Astrocyte of the spinal cord (primary cell): ENCODE measurements at places on chromosomes 2 and 18.

DNA sequence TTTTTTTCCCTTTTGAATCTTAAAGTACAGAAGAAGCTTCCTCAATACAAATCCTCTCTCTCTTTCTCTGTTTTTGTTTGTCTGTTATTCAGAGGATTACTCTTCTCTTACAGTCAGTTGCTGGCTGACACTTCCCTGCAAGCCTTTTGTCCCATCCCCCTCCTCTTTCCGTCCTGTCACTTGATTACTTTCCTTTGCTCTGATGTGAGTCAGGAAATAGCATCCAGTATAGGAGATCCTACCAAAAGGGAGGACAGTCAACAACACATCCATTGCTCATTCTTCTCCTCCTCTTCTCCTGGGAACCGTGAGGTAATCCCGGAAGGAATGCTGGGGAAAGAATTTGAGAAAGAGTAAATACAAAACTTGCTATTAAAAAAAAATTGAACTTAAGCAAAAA lies 79.3 kb upstream of the SCN7A start:
- DNase-seq = peak; percentile 22

GRCh38 chr2:44974064-44974715 lies 32.7 kb downstream of the SIX3 start:
- no peak for DNase-seq

- no peak for DNase-seq
Measured at GRCh38 chr2:232772531-232772930, 3.8 kb downstream of the KCNJ13 start.

DNA sequence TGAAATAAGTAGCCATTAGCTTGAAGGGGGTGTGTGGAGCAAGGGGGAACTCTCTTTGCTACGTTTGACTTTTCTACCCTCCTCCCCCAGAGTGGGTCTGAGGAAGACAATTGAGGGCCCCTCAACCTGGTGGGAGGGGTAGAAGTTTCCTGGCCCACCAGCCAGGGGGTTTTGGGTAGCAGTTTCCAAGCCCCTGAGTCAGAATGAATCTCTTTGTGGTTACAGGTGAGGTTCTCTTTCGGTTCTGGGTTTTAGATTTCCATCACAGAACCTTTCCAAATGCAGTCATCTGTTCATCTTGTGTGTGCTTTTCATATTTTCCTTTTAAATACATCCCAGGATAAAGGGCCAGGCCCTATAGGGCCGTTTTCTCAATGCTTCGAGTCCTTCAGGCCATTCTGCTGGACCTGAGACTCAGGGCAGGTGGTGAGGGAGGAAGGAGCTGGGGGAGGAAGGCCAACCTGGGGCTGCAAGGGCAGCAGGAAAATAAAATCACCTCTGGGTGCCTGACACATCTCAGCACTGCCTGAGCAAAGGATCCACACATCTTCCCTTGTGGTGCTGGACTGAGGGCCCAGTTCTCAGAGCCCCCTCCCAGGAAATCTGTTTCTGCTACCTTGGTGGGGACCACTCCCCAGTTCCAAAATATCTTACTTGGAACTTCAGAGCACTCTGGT lies 4.7 kb downstream of the LBH start:
- DNase-seq = no peak

GRCh38 chr2:54708584-54709335 lies 14.7 kb upstream of the EML6 start:
- no peak for DNase-seq

DNA sequence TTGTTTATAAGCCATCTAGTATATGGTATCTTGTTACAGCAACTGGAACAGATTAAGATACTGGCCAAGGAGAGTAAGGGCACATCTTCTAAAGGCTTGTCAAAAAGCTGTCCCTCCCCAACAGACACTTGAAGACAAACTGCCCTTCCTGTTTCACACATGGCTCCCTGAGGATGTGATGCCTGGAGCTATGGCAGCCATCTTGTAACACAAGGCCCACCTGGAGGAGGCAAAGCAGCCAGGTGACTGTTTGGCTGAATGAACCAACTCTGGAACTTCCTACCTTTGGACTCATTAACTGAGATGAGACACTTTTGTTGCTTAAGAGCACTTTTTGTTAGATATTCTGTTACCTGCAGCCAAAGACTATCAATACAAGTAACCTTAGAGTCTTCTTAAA lies 54.4 kb downstream of the SNORC start:
- DNase-seq = no peak

DNA sequence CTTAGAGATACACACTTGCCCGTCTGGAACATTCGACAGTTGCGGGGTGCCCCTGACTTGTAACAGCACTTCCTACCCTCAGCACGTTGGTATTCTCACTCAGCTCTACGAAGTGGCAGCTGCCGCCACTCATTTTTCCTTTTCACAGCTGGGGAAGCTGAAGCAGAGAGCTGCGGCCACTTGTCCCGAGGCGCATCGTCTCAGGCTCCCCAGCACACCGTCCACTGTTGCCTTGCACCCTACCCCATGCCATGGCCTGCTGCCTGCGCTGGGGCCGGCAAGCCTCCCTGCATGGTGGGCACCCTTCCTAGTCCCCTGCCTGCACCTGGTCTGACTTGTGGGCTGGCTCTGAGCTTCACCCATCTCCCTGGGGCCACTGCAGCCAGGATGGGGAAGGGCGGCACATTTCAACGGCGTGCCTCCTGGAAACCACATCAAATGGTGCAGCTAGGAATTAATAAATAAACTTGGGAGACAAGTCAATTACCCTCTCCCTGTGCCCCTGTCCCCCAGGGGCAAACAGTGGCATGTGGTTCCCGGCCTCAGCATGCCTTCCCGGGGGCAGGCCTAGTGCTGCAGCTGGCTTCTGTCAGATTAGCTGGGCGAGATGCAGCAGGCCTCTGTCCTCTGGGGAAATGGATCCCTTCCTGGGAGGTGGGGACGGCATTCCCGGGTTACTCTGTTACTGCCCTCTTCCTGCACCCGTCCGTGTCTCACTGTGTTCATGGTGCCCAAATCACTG lies 64.7 kb upstream of the HAAO start:
- no peak for DNase-seq

- DNase-seq = no peak
Measured at GRCh38 chr18:12821408-12821807, 62.6 kb downstream of the PTPN2 start.

DNA sequence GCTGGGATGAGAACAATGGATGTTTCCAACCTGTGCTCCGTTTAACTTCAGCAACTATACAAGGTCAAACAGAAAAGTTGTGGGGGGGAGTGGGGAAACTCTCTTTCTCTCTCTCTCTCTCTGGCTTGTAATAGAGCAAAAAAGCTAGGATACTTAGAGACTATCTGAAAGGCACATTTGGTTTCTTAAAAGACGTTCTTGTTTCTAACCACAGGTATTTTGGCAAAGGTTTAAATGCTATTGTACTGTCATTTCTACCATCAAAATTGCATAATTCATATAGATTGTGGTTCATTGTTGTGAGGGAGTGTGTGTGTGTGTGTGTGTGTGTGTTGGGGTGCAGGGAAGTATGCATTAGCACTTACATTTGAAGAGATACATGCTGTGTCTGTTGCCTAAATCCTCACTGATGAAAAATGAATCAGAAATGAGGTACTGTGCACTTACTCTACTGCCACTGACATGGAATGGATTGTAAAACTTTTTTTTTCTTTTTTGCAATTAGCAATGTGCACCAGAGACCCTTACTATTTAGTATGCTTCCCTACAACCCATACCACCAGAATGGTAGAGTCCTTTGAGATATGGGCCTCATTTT lies 841.0 kb upstream of the PIK3C3 start:
- peak; percentile 73 for DNase-seq

GRCh38 chr2:9897846-9898245 lies 53.6 kb upstream of the GRHL1 start:
- no peak for DNase-seq

DNA sequence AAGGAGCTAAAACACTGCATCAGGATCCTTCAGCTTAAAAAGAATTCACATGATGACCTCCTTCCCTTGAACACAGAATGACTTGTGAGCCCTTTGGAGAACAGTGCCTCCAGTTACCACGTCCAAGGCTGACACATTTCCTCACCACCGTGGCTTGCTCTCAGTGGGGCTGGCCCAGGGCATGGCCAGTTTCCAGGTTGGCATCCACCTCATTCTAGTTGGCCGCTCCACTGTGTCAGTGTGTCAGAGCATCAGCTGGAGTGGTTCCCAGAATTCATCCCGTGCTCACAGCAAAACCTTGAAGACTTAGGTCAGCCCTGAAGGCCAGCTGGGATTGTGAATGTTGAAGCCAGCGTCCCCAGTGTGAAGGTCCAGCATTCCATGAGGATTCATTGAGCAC lies 158.5 kb downstream of the INSIG2 start:
- DNase-seq = peak; percentile 27

DNA sequence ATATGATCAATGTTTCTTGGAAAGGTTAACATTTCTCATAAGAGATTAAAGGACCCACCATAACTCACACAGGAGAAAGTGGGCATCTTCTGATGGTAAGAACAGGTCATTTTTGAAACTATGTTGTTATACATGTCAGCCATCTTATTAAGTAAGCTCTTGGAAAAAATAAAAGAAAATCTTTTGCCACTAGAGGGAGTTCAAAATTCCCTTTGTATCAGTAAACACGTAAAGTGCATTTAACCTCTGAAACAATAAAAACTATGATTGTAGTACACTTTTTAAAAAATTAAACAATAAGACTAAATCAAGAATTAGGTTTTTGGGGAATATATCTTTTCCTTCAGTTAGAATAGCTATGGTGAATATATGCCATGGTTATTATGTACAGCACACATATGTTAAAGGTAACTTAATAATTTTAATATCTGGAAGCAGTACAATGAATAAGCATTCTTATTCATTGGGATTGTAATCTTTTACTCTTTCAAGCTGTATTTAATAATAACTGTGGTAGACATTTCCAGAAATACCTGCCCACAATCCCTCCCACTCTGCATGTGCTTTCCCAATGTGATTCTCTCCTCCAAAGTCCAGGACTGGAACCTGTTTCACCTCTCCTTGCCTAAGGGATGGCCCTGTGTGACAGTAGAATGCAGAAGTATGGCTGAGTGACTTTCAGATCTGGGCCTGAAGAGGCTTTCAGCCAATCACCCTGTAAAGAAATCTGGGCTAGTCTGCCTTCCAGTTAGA lies 64.2 kb downstream of the RBMS1 start:
- DNase-seq = peak; percentile 80

- peak; percentile 36 for DNase-seq
Measured at GRCh38 chr18:68418881-68419280, 296.0 kb downstream of the TMX3 start.

GRCh38 chr18:70450426-70451253 lies 161.8 kb downstream of the SOCS6 start:
- DNase-seq = peak; percentile 35

GRCh38 chr18:52451256-52451655 lies 111.3 kb downstream of the DCC start:
- DNase-seq = no peak

- DNase-seq = no peak
Measured at GRCh38 chr18:7600036-7600435, 32.9 kb downstream of the PTPRM start.

GRCh38 chr2:10964052-10964790 lies 52.5 kb downstream of the KCNF1 start:
- DNase-seq = peak; percentile 47

DNA sequence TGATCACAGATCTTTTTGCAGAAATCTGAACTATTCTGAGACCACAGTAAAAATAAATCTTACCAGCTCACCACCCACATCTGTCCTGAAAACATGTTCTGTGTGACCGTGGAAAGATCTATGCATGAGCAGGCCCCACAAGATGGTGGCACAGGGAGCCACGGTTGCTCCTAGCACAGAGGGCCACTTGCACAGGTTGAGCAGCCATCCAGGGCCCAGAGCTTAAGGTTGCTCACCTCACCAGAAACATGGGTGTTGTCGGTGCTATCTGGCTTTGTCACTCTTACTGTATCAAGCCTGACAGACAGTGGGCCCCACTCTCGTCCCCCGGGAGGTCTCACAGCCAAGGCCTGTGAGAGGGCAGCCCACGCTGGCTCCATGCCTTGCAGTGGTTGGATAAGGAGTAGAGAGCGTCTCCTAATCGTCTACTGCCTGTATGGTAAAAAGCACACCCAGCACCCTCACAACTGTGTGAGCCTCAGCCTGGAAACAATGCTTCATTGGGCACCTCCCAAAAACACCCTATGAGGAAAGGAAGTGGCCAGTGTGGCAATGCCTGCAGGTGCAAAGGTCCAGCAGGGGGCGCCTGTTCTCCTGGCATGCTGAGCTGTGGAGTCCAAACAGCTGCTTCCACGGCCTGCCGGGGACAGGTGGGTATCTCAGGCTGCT lies 19.6 kb downstream of the TUBB6 start:
- peak; percentile 66 for DNase-seq

- DNase-seq = no peak
Measured at GRCh38 chr2:60540074-60540473, 13.4 kb downstream of the BCL11A start.

DNA sequence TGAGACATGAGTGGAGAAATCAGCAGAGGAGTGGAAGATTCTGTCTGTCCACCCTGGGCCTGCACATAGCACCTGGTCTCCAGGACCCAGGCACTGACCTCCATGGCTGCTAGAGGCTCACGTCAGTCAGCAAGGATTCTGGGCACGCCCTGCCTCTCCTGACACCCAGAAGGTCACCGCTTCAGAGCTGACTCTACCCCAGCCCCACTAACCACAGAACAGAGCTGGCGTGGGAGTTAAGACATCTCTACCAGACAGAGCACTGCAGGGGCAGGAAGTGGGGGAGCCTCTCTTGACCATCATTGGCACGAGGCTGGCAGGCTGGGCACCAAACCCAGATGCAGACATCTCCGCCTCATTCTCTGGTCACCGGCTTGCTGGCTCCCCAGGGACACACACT lies 3.0 kb downstream of the ADCY3 start:
- DNase-seq = no peak

GRCh38 chr2:120140866-120141265 lies 82.3 kb downstream of the TMEM185B start:
- no peak for DNase-seq

GRCh38 chr2:43519643-43520221 lies 76.1 kb downstream of the THADA start:
- DNase-seq = peak; percentile 98

- DNase-seq = peak; percentile 89
Measured at GRCh38 chr2:69514406-69514805, 77.2 kb upstream of the NFU1 start.

DNA sequence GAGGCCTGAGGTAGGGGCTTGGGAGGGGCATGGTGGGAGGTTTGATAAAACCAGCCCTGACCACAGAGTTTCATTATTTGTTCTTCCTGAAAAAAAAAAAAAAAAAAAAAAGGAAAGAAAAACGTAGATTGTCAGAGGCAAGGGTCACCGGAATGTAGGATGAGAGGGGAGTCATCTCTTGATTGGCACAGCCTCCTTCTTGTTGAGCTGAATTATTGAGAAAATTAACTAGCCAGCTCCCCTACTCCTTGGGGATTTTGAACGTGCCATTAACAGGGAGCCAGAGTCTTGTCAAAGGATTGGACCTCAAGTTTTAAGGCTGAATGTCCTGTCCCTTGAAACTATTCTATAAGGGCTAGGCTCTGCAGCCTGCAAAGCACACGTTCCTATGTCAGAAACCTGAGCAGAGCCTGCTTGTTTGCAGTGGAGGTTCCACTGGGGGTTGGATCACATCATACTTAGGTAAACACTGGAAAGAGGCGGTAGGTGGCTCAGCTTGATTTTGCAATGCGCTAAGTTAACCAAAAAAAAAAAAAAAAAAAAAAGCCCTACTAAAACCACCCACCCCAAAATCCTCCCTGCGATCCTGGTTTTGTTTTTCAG lies 2.3 kb downstream of the INHBB start:
- no peak for DNase-seq
